ENCODE measurements at places on chromosomes 13 and 19.
A peak's percentile ranks its signal among the peaks of the same experiment; 100 is the strongest.

GRCh38 chr19:18975011-18975410 is 34.0 kb upstream of the HOMER3 start:
- no peak for DNase-seq

- no peak for DNase-seq
Measured at GRCh38 chr13:95091755-95092154, 209.5 kb downstream of the ABCC4 start.

DNA sequence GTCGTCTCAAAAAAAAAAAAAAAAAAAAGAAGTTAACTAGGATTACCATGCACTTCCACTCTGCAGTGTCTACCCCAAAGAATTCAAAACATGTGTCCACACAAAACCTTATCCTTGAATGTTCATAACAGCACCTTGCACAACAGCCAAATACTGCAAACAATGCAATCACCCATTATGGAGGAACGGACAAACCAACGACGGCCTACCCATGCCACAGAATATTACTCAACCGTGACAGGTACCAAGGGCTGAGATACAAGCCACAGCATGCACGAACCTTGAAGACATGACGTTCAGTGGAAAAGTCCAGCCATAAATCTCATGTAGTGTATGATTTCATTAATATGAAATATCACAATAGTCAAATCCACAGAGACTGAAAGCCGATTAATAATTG is 3.0 kb upstream of the SHISA7 start:
- DNase-seq: no peak

DNA sequence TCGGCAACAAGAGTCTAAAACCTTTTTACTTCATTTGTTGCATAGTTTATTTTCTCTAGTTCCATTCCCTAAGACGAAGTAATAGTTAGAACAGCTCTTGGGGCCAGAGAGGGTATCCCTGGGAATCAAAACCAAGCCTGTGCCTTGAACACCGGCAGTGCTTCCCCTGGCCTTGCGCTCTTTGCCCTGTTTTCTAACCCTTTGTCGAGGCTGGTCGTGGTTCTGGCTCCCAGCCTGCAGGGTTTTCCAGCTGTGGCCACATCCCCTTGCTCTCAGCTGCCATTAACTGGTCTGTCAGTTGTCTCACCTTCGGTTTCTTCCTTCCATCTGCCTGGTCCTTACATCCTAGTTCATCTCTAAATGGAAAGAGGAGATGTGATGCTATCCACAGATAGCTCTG is 61.0 kb downstream of the HSPH1 start:
- DNase-seq: no peak

DNA sequence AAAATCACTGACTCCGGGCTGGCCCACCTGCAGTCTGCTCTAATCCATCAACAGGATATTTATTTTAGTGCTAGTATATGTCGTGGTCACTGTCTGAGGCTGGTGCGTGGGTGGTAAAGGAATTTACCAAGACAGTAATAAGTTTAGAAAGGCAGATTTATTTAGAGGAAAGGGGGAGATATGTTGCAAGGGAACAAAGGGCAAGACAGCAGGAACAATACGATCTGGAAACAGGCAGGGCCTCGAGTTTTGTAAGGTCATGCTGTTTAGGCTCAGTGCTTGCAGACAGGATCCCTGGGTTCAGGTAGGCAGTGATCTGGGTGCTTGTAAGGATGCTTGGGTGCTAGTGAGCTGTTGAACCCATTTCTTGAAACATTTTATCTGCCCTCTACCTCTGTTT is 748.2 kb upstream of the SLITRK5 start:
- no peak for DNase-seq

- no peak for DNase-seq
Measured at GRCh38 chr13:49213539-49213938, 6.6 kb upstream of the MLNR start.

GRCh38 chr19:22619932-22620331 is 14.2 kb upstream of the ZNF492 start:
- no peak for DNase-seq

DNA sequence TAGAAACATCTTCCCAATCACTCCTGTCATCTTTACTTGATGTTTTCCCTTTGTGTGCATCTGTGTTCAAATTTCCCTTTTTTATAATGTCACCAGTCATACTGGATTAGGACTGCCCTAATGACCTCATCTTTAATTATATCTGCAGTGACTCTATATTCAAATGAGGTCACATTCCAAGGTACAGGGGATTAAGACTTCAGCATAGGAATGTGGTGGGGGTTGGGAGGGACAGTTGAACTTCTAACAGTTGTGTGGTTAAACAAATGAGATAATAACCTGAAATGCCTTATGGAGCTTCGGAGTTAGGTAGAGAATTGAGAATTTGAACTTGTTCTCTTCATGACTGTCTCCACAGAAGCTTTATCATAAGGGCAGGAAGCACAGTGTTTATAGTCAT is 23.0 kb downstream of the PAN3 start:
- DNase-seq: no peak

- DNase-seq: no peak
Measured at GRCh38 chr13:96940961-96941360, 53.3 kb downstream of the OXGR1 start.

DNA sequence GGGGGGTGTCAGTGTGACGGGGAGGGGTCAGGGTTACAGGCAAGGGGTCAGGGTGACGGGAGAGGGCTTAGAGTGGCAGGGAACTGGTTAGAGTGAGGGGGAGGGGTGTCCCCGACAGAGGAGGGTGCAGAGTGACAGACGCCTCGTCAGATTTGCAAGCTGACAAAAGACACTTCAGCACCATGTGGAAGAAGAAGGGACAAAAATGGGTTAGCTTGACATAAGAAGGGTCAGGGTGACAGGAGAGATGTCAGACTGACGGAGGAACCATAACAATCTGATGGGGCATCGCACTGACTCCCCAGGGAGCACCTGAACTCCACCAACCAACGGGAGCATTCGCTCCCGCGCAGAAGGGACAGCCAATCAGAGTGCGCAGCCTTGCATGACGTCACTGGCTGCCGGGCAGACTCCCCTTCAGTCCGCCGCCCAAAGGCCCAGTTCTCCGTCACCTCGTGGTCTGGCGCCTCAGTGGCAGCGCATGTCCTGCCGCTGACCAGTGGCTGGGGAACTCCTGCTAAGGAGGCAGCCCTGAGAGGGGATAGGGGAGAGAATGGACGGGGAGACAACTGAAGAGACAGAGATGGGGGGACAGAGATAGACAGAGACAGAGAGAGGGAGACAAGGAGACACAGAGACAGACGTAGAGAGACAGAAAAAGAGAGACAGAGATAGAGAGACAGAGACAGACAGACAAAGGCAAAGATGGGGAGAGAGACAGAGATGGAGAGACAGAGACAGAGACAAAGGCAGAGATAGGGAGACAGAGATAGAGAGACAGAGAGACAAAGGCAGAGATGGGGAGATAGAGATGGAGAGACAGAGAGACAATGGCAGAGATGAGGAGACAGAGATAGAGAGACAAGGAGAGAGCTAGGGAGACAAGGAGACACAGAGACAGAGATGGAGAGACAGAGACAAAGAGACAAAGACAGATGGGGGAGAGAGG is 30.2 kb downstream of the C19orf81 start:
- peak; percentile 83 for DNase-seq

GRCh38 chr13:21504379-21504778 is 45.3 kb upstream of the ZDHHC20 start:
- no peak for DNase-seq

DNA sequence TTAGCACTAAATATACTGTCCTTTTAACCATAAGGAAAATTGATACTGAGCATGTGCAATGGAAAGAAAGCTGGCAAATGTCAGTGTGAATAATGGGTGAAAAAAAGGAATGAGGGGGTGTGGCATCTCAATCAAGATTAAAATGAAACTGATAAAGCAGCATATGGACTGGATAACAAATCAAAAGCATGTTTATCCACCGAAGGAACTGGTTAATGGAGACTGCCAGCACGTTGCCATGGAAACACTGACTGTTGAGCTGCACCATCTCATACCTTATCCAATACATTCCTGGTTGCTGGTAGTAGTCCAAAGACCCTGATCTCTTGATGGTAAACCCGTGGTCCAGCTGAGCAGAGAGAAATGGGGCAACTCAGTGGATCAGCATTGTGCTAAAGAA is 311.4 kb upstream of the MAB21L1 start:
- no peak for DNase-seq

GRCh38 chr19:4811328-4812131 is 20.0 kb downstream of the TICAM1 start:
- DNase-seq: peak; percentile 93

DNA sequence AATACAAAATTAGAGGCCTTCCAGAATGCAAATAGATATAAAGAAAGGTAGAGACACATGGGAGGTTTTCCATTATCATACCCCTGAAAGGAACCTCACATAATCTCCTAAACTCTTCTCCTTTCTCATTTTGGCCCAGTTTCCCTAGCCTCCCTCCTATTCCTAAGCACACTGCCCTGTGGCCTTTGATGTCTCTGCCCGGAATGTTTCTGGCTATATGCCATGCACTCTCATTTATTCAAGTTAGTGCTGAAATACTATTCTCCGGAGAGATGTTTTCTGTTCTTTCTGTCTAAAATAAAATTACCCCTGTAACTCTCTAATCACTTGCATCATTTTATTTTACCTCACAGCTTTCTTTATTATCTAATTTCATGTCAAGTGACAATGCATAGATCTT is 1287.7 kb downstream of the SLITRK5 start:
- no peak for DNase-seq

GRCh38 chr13:92974905-92975429 is 251.6 kb upstream of the GPC6 start:
- DNase-seq: no peak

- DNase-seq: no peak
Measured at GRCh38 chr13:24185591-24186232, 25.2 kb downstream of the SPATA13 start.

GRCh38 chr13:30193279-30194234 is 113.8 kb downstream of the KATNAL1 start:
- DNase-seq: no peak

GRCh38 chr13:100409132-100409531 is 179.5 kb downstream of the GGACT start:
- DNase-seq: no peak

GRCh38 chr19:49689133-49690078 is at the start of gene ADM5:
ADM5 (plus strand) TSS chr19:49689594; CDS start chr19:49689838, 244 bp downstream.
- peak; percentile 61 for DNase-seq

- no peak for DNase-seq
Measured at GRCh38 chr19:2540646-2541454, 64.9 kb downstream of the GADD45B start.

GRCh38 chr13:48449656-48450055 is 36.7 kb upstream of the LPAR6 start:
- DNase-seq: no peak

DNA sequence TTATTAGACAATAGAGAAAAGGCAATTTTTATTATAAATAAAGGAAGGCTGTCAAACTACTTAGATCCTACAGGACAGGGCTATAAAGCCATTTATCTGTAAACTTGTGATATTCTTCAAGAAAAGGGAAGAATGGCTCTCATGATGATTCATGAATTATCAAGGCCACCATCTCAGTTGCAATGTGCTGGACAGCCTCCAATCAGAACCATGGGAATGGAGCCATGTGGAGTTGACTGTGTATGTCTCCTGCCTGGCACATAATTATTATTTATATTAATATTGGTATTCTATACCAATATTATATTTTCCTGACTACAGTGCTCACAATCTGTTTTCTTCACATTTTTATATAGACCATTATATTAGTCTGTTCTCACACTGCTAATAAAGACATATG is 560.5 kb upstream of the MIR17HG start:
- DNase-seq: no peak

DNA sequence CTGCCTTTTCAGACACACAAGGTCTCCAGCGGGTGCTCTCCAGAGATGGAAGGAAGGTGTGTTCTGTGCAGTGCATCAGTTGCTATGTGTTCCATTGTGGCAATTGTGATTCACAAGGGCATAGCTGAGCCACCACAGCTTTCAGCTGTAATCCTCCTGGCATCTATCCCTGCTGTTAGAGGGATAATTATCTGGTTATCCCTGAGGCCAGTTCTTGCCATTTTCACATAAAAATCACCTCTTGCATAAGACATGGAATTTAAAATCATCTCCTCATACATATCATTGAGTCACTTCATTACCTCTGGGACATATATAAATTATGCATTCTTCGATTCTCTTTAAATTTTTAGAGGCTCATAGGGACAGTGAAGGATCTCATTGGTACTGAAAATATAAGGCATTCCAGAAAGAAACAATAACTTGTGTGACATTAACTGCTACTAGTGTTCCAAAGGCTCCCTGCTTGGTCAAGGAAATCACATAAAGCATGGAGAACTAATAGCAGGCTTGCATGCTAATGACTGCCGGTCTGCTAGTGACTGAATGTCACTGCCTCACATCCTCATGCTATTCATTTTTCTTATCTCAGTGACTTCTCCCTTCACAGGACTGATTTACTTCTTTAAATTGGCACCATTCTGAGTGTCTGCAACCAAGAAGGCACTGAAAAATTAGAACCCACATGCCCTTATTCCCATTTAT is 214.0 kb downstream of the ENOX1 start:
- DNase-seq: no peak

GRCh38 chr13:43988302-43988701 is 108.6 kb downstream of the LACC1 start:
- DNase-seq: no peak

- peak; percentile 21 for DNase-seq
Measured at GRCh38 chr19:55579766-55580621, 654 bp downstream of the ZNF579 start.

- DNase-seq: no peak
Measured at GRCh38 chr19:55838906-55839305, 2.6 kb downstream of the NLRP4 start.

GRCh38 chr13:109610517-109610916 is 175.9 kb downstream of the IRS2 start:
- DNase-seq: peak; percentile 43

DNA sequence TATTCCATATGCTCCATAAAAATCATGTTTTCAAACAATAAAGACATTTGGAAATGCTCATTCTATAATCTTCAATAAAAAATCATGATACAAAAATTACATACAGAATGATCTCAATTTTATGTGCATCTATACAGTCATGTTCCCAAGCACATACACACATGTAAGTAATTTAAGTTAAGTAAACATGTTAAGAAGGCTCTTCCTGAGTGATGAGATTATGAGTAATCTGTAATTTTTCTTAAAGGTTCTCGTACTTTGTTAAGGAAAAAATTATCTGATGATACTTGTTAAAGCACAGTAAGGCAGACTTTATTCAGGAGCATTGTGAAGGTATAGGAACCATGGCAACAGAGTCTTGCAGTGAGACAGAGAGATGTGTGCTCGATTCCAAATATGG is 30.0 kb upstream of the DLEU7 start:
- DNase-seq: no peak

Data from stimulated activated CD4-positive, alpha-beta T cell treated with anti-CD3 and anti-CD28 coated beads, Interleukin-15, amount 100 ng/mL, for 24 hours (primary cell).